ENCODE measurements at places on chromosomes 7 and 10. TPM values are rescaled to one million over a fixed set of nuclear protein-coding genes. Genes with fewer than 3 reads are reported as not detected.

MYH16 gene
- total RNA-seq, result not detected

KCNIP2 gene
- total RNA-seq, result not detected

CAMK1D gene
- 3.1 TPM for total RNA-seq

PNLIPRP3 gene
- total RNA-seq, result 0.96 TPM

PON1 gene
- 0.24 TPM for total RNA-seq

Data from umbilical cord (tissue), 2 donors.